ENCODE measurements at places on chromosomes 4 and X. TPM values are rescaled to one million over a fixed set of nuclear protein-coding genes. Genes with fewer than 3 reads are reported as not detected.

Gene RIPPLY1
- not detected for total RNA-seq

Gene FGFRL1
- total RNA-seq: 6.1 TPM

Gene NPY1R
- under 0.01 TPM for total RNA-seq

Gene SRPX
- total RNA-seq: 91.2 TPM

Gene GCNA
- 2.3 TPM for total RNA-seq

Gene UGT2A1
- total RNA-seq: not detected

Gene ABCE1
- 76.8 TPM for total RNA-seq

Gene PWWP3B
- total RNA-seq: not detected

Gene TMEM154
- total RNA-seq: 0.50 TPM

Gene PNMA6A
- 3.3 TPM for total RNA-seq

Gene LAGE3
- 20.5 TPM for total RNA-seq

Gene ACSL4
- total RNA-seq: 678 TPM

Gene SH3RF1
- 13.0 TPM for total RNA-seq

Gene TKTL1
- not detected for total RNA-seq

Gene KIF4A
- total RNA-seq: 5.6 TPM

Gene HTR2C
- not detected for total RNA-seq

Gene RBMX
- total RNA-seq: 139 TPM

Gene EIF2S3
- 275 TPM for total RNA-seq

Gene TRIM2
- total RNA-seq: 70.4 TPM

Gene AFP
- total RNA-seq: 0.83 TPM

Gene CDKL2
- total RNA-seq: 2.3 TPM

Gene CLGN
- total RNA-seq: 11.8 TPM

Gene STARD8
- total RNA-seq: 1.5 TPM

Measured in fibroblast of lung (primary cell).